ENCODE measurements at places on chromosomes 4 and X.

DNA sequence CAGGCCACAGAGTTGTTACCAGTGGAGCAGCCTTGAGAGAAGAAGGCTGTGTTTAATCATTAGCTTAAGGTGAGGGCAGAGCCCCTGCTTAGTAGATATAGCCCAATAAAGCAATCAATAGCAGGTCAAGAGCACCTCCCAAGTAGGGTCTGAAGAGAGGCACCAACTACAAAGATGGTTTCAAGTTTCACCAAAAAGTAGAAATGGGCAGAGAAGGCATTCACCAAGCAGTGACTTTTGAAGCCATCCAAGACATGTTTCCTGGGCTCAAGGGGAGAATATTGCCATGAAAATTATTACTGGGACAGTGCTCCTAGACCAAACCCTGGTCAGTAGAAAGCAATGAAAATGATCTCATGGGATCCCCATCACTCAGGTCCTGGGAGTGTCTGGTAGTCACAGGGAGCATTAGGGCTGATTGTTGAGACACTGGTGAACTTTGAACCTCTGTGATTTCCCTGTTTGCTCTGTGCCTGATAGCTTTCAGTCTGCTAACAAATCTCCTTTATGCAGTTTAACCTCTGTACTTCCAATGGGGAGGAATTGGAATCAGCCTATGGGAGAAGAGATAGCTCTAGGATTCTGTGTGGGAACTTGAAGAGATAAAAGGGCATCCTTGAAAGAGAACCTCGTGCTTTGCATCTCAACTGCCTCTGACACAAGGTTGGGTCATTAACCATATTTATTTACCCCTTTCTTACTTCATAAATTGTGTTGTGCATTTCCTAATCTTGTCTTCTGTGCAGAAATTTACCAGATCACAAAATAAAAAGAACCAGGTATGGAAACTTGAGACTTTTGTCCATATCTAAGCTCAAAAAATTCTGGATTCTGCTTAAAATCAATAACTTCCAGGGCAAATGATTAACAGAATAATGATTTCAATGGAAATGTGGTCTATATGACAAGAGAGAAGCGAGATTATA is 9.3 kb upstream of the OTC start:
- DNase-seq: no peak

DNA sequence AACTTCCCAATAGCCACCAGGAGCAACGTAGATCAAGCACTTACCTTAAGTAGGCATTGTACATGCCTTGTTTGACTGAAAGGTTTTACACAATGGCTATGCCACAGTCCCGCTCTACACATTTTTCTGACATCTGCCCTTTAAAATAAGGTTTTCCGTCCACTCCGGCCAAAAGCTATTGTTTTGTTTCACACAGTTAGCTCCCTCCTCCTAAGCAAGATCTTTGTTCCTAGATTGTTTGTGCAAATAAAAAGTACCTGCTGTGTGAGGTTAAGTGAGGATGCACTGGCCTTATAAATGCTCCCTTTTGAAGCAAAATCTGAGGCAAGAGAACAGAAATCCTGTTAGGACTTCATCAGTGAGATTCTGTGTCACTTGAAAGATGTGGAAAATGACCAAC is 11.8 kb downstream of the SCD5 start:
- no peak for DNase-seq

- no peak for DNase-seq
Measured at GRCh38 chr4:80911458-80911857, 119.0 kb upstream of the BMP3 start.

- no peak for DNase-seq
Measured at GRCh38 chr4:15542760-15543159, 73.1 kb downstream of the CC2D2A start.

GRCh38 chrX:52082578-52082977 is 13.6 kb upstream of the MAGED4B start:
- no peak for DNase-seq

DNA sequence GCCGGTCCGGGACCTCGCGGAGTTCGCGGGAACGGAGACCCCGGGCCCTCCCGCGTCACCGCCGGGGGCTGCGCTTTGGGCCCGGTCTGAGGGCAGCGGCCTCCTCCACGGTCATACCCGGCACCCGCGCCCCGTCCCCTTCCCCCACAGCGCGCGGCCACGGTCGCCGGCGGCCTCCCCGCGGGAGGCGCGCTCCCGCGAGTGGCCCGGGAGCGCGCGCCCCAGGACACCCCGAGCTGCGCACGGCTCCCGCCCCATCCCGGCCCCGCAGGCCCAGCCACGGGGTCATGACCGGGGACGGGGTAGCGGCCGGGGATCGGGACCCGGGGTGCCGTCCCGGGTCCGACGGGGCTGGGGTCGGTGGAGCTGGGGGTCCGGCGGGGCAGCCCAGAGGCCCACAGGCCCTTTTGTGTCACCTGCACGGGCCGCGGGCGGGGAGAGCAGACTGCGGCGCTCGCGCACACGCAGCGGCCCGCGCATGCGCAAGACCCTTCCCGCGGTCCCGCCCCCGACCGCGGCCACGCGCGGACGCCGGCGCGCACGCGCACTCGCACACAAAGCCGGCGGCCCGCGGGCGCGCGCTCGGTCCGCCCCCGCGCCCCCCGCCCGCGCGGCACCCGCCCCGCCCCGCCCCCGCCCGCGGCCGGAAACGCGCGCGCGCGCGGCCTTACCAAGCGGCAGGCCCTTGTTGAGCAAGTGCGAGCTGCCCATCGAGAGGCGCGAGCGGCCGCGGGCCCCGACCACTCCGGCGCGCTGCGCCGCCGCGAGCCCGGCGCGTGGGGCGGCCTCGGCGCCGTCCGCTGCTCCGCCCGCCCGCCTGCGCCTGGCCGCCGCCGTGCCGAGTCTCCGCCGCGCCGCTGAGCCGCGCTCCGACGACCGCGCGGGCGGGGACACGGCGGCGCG is at the start of gene CTBP1:
CTBP1 (minus strand) TSS at position 886 of the 903 bp plus-strand sequence. CDS start 7,799 bp downstream, outside the sequence.
- DNase-seq: peak; percentile 99

DNA sequence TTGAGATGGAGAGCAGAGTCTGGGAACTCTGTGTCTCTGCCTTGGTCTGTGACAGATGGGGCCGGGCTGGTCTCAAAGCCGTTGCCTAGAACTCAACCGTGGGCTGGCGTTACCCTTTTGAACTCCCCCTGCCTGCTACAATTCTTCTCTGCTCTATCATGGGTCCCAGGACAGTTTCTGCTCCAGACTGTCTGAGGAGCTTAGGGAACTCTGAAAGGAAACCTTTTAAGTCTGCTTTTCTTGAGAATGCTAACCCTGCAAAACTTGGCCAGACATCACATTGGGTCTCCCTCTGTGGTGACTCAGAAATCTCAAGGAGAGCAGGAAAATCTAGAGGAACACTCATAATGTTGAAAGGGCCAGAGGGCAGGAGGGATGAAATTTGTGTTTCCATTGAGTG is 240.6 kb downstream of the CBR4 start:
- no peak for DNase-seq

Data from HEK293T (cell line).